Tibial nerve (tissue), 4 donors: ENCODE measurements at places on chromosomes 5 and 9.

- DNase-seq: no peak
These were observed 79.5 kb downstream of the RIC1 start for GRCh38 chr9:5708414-5708813.

DNA sequence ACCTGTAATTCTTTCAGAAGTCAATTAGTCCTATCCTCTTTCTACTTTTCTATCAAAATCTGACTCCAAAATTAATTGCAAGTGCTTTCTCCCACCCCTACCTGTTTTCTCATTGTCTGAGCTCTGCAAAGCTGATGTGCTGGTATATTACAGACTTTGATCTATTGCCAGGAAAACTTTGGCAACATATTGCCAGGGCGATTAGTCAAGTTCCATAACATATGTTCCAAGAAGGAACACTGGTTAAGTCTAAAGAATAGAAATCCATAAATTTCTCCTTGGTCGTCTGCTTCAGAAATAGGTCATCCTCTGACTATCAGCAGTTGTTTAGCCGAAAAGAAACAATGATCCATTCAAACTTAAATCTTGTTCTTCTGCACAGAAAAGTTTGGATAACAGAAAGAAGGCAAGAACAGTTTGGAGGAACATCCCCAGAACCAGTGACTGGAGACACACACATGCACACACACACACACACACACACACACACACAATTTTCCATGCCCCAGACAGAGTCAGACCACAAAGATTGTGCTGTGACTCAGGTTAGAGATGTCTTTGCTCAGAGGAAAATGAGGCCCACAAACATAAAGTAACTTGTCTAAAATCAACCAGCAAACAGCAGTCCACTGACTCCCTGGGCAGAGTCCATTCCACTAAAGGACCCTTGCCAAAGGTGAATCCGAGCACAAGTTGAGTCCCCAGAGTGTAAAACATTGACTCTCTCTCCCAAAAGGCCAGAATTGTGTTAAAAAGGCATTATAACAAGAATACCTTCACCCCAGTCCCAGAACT, 202.1 kb downstream of the DEPDC1B start:
- DNase-seq: no peak

DNA sequence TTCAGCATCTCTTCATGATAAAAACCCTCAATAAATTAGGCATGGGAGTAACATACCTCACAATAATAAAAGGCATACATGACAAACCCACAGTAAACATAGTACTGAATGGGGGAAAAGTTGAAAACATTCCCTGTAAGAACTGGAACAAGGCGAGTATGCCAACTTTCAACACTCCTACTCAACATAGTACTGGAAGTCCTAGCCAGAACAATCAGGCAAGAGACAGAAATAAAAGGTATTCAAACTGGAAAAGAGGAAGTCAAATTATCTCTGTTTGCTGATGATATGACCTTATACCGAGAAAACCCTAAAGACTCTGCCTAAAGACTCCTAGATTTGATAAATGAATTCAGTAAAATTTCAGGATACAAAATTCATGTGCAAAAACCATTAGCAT, 167.6 kb downstream of the TMEM38B start:
- DNase-seq: no peak

DNA sequence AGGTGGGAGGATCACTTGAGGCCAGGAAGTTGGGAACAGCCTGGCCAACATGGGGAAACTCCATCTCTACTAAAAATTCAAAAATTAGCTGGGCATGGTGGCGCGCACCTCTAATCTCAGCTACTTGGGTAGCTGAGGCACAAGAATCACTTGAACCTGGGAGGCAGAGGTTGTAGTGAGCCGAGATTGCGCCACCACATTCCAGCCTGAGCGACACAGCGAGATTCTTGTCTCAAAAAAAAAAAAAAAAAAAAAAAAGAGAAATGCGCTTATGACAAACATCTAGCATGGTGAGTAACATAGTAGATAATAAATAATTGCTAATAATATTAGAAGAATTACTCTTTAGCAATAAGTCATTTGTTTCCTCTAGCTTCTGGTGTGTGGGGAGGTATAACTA, 25.9 kb downstream of the RUSC2 start:
- DNase-seq: no peak

DNA sequence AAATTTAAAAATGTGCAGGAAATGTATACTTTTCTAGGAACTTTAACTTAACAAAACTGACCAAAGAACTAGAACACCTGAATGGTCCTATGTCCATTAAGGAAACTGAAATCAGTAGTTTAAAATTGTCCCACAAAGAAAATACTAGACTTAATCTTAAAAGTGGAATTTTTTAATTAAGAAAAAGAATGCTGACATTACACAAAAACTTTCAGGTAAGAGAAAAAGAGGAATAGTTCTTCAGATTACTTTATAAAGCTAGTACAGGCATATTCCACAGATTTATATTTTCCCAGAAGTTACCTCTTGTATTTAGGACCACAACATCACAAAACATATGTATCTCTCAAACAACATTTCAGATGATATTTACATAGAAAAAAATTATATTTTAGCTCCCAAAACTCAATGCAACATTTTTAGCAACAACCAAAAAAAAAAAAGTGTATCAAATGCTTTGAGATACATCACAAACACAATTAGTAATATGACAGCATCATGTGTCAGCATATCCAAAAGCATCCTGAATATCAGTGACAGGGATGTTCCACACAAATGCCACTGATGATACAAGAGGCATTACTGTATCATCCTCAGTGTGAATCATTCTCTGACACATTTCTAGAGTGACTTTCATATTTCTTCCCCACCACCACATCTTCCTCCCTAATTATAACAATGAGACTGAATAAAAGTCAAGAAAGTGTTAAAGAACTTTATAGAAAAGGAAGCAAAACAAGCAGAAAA, 264.0 kb downstream of the EPB41L4A start:
- no peak for DNase-seq

- no peak for DNase-seq
These were observed 50.3 kb downstream of the PHAX start for GRCh38 chr5:126651013-126651577.

- no peak for DNase-seq
These were observed 48.0 kb upstream of the POU5F2 start for GRCh38 chr5:93789173-93790067.

DNA sequence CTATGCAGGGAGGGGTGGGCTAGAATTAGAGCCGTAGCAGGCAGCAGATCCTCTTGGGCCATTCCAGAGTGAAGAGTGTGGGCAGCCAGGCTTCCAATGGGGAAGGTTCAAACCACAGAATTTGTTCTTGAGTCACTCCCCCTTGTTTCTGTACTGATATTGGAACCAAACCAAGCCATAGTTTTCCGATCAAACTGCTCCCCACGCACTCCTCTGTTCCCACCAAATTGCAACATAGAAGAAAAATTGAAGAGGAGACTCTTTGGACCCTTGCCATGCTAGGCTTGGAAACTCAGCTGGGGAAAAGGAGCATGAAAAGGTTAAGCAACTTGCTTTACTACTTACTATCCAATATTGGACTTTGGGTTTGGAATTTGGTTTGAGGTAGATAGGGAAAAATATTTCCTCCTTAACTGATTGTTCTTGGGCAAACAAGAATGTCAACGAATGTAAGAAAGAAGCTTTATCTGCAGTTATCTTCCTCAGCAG, 165.8 kb upstream of the NR3C1 start:
- peak; percentile 9 for DNase-seq

DNA sequence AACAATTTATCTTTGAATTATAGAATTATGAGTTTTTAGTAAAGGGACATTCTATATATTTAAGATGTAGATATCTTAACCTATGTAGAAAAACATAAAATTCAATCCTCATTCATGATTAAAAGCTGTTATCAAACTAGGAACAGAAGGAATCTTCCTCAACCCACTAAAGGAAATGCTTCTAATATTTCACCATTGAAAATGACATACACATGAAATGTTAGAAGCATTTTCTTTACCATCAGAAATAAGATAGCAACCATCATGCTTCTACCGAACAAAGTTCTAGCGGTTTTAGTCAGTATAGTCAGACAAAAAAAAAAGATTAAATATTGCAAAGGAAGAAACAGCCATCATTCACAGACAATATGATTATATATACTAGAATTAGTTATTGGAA, 32.2 kb downstream of the SHOC1 start:
- DNase-seq: no peak

- DNase-seq: no peak
These were observed 144.7 kb downstream of the CFAP90 start for GRCh38 chr5:7706256-7706655.

DNA sequence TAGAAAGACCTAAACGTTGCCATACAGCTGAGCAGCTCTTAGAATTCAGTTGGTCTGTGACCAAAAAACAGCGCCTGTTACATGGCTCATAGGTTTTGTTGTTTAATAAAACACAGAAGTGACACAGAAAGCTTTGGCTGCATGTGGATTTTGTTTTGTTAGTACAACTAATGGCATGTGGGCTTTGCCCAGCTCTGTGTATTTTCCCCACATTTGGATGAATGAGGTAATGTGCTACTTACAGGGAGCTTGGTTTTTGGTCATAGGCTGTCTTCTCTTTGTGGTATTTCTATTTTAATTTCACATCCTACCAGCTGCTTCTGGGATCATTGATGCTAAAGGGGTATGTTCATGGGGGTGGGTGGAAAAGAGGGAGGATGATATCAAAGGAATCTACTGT, 37.0 kb upstream of the POU4F3 start:
- no peak for DNase-seq

GRCh38 chr9:22913518-22913917, 466.9 kb downstream of the DMRTA1 start:
- DNase-seq: no peak

- DNase-seq: no peak
These were observed 98.0 kb downstream of the SLC25A46 start for GRCh38 chr5:110836851-110837250.

GRCh38 chr5:135276151-135276550, 122.9 kb downstream of the MACROH2A1 start:
- DNase-seq: no peak

DNA sequence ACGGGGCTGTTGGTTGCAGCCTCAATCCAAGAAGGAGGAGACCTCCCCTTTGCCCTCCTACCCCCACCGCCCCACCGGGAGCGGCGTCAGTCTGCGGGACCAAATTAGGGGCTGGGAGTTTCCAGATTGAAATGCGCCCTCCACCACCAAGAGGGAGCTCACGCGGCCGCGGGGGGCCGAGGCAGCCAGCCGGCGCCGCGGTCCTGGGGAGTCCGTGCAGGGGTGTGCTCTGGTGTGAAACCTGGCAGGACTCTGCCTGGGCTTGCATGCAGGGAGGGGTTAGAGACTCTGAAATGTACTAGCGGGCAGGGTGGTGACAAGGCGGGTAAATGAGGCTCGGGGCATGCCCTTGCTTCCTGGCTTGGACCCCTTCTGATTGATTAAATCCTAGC, 989 bp upstream of the FBN2 start:
- DNase-seq: no peak

DNA sequence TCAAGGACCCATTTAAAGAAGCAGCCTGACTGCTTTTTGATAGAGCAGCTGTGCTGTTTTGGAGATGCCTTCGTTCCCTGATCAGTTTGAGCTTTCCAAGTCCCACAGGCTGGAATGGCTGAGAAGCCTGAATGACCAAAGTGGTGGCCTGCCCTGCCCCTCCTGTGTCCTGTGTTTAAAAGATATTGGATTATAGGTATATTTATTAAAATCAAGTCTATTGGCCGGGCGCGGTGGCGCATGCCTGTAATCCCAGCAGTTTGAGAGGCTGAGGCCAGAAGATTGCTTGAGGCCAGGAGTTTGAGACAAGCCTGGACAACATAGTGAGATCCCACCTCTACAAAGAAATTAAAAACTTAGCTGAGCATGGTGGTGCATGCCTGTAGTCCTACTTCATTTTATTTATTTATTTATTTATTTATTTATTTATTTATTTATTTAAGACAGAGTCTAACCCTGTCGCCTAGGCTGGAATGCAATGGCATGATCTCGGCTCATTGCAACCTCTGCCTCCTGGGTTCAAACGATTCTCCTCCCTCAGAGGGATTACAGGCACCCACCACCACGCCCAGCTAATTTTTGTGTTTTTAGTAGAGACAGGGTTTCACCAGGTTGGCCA, 87.7 kb downstream of the CACNA1B start:
- DNase-seq: no peak

- no peak for DNase-seq
These were observed 822.5 kb downstream of the NR2F1-AS1 start for GRCh38 chr5:92758552-92758951.

GRCh38 chr5:62732677-62733121, 154.1 kb downstream of the LRRC70 start:
- DNase-seq: peak; percentile 5

- no peak for DNase-seq
These were observed 83.5 kb upstream of the CCL21 start for GRCh38 chr9:34793428-34793827.

GRCh38 chr9:136792321-136793085, 1.4 kb downstream of the TMEM141 start:
- DNase-seq: no peak

GRCh38 chr5:116898917-116899316, 324.3 kb upstream of the SEMA6A start:
- no peak for DNase-seq

- no peak for DNase-seq
These were observed 307.7 kb downstream of the ADGRV1 start for GRCh38 chr5:90866333-90866732.

GRCh38 chr5:173301695-173302545, 26.3 kb downstream of the STC2 start:
- no peak for DNase-seq

- DNase-seq: no peak
These were observed 235.9 kb upstream of the CDH6 start for GRCh38 chr5:30957591-30957990.

GRCh38 chr9:106286249-106286648, 576.7 kb upstream of the ZNF462 start:
- no peak for DNase-seq

DNA sequence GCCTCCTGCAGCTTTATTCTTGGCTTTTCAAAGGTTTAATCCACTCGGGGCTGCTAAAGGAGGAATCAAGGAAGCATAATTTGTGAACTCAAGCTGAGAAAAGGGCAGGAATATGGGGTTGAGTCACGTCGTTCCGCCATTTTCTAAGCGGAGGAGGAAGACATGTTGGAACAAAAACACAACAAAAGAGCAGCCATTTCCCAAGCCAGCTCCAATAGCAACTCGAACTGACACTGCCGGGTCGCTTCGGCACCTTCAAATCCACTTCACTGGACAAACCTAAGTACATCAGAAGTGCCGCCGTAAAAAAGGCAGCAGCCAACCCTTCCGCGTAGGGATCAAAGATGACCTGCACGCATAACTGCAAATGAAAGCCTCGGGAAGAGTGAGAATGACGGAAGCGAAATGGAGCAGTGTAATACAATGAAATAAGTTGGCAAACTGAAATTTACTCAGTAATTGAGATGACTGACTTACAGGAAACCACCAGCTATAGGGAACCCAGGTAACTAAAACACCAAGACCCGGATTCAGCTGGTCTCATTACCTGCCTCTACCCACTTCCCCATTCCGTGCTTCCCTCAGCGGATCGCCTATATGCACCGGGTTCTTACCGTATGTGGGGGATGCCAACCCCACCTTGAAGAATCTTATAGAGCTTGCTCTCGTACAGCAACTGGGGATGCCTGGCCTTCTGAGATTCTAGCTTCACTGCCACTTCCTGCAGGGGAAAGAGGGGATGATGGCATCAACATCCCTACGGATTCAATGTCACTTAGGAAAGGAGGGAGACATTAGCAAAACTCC, 1.6 kb downstream of the CSNK1A1 start:
- no peak for DNase-seq

- no peak for DNase-seq
These were observed 27.5 kb downstream of the ZNF474 start for GRCh38 chr5:122156724-122157325.
